Stimulated activated CD8-positive, alpha-beta memory T cell treated with anti-CD3 and anti-CD28 coated beads, Interleukin-4, amount 100 ng/mL, for 4 hours (primary cell): ENCODE measurements at places on chromosomes 4 and X.

- DNase-seq: no peak
Measured at GRCh38 chr4:83248486-83248885, 36.1 kb downstream of the COQ2 start.

DNA sequence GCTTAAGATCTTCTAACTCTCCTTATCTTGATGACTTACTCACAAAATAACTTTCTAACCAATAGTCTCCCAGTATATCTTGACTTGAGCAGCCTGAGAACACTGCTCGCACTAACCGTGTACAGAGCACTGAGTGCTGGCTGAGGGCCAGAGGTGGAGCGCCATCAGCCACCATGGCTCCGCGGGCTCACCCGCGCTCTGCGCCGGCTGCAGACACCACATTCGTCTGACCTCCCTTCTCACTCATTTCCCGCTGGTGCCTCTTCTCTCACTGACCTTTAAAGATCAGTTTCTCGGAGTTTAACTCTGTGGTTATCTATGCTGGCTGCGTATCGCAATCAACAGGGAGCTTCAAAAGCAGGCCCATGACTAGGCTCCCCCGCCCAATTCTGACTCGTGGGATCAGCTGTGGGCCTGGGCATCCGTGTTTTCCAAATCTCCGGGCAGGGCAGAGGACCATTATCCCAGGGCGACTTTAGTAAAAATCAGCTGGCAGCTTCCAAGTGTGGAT is 78.6 kb downstream of the HAUS3 start:
- DNase-seq: no peak

GRCh38 chr4:174629265-174629664 is 107.0 kb upstream of the HPGD start:
- DNase-seq: no peak

DNA sequence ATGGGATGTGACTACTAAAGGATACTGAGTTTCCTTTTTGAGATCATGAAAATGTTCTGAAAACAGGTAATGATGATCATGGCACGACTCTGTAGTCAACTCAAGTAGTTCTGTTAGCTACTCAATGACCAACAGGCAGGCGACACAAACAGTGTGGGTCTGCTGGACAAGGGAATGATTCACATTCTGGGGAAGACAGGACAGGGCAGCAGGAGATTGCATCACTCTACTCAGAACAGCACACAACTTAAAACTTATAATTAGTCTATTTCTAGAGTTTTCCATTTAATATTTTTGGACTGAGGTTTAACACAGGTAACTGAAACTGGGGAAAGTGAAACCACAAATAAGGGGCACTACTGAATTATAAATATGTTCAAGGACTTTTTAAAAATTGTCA is 365.2 kb downstream of the PRDM5 start:
- DNase-seq: no peak

- DNase-seq: no peak
Measured at GRCh38 chrX:6891404-6891803, 256.1 kb upstream of the STS start.

DNA sequence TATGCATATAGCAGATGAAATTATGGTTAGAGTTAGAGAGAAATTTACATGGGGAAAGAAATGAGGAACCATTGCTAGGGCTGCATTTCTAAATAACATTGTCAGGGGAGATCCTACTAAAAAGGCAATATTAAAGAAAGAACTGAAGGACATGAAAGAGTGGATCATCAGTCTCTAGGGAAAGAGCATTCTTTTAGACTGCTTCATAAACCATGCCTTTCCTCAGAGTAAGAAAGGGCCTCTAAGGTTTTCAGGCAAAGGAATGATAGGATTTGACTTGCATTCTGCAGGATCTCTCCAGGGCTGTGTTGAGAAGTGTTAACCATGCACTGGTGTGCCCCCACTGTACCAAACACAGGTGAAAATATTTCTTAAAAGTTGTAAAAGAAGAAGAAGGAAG is 385.4 kb upstream of the MAD2L1 start:
- no peak for DNase-seq

- DNase-seq: peak; percentile 4
Measured at GRCh38 chrX:19544693-19545305, 29.5 kb upstream of the MAP3K15 start.

DNA sequence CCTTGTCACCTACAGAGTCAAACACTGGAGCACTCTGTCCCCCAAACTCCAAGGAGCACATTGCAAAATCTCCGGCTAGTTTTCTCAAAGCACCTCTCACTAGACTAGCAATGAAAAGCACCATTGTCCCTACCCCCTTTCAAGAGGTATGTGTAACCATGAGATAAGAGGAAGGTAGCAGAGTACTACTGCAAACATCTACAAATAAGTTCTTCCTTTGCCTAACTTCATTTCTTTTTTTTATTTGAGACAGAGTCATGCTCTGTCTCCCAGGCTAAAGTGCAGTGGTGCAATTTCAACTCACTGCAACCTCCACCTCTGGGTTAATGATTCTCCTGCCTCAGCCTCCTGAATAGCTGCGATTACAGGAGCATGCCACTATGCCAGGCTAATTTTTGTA is 17.7 kb downstream of the PPP4R3C start:
- DNase-seq: no peak

GRCh38 chr4:1591107-1591506 is 93.0 kb downstream of the FAM53A start:
- no peak for DNase-seq

GRCh38 chr4:48223633-48224295 is 45.9 kb downstream of the TEC start:
- no peak for DNase-seq
